Gastrocnemius medialis (tissue), 4 donors: ENCODE measurements at places on chromosomes 2 and 18.

- DNase-seq, result no peak
Measured at GRCh38 chr2:238853218-238853617, 5.3 kb downstream of the TWIST2 start.

DNA sequence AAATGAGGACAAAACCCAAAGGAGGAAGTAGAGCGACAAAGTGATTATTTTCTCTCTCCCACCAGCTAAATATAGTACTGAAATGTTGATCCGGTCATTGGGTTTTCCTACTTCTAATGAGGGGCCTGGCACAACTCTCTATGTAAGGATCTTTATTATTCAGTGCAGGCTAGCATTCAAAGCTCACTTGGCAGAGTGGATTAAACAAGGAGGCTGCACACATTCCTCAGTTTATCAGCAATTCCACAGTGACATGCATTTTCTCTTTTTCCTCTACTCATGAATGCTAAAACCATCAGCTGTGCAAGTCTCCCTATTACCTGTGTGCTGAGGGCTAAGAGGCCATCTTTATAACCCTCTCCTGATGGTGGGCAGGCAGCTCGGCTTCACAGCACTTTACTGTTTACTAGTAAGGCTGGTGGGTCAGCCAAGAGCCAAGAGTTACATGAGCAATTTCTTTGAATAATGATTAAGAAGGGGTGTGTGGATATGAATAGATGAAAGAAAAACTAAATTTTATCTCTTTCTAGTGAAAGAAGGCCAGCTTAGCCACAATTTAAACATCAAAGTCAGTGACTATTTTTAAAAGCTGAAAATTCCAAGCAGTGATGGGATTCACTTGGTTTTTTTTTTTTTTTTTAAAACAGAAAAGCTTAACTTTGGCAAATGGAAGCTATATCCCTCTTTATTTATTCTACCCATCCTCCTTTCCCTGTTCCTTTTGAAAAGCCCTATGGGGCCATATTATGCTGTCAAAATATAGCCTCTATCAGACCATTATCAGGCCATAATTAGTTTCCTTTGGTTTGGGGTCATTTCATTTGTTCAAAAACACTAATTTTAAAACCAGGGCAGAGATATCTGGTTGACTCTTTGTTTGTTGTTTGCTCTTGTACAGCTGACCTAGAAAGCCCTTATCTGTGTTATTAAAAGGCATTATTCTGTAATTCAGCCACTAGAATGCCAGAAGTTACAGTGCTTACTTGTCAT is 111.0 kb downstream of the RBM43 start:
- no peak for DNase-seq

- DNase-seq, result no peak
Measured at GRCh38 chr18:39701055-39701783, 2135.6 kb upstream of the CELF4 start.

DNA sequence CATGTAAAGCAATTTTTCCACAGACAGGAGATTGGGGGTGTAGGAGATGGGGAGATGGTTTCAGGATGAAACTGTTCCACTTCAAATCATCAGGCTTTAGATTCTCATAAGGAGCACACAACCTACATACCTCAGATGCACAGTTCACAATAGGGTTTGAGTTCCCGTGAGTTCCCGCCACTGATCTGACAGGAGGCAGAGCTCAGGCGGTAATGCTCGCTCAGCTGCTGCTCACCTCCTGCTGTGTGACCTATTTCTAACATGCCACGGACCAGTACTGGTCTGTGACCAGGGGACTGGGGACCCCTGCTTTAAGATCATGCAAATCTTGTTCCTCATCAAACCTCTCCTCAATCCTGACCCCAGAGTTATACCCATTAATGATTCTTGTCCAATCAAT is 70.1 kb downstream of the RPE start:
- no peak for DNase-seq

GRCh38 chr18:49949951-49950395 is 136.6 kb upstream of the ACAA2 start:
- no peak for DNase-seq

- DNase-seq, result no peak
Measured at GRCh38 chr18:56891116-56891515, 240.0 kb downstream of the WDR7 start.

DNA sequence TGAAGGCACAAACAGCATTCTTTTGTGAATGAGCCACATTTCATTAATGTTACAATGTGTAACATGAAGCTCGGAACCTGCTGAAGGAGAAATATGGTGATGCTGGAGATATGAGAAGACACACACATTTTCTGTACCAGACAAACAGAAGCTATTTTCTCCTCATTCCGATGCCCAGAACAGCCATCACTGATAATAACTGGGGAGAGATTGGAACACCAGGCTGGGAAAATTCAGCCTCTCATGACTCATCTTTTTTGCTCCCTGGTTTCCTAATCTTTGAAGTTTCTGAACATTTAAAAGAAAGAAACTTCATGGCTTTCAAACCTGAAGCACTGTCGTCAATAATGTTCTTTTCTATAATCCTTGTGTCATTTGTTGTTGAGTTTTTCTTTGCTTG is 110.9 kb downstream of the LYPD6 start:
- no peak for DNase-seq

- no peak for DNase-seq
Measured at GRCh38 chr2:199988151-199988550, 32.8 kb downstream of the MAIP1 start.

GRCh38 chr2:100270381-100271146 is 51.7 kb downstream of the LONRF2 start:
- DNase-seq, result no peak

DNA sequence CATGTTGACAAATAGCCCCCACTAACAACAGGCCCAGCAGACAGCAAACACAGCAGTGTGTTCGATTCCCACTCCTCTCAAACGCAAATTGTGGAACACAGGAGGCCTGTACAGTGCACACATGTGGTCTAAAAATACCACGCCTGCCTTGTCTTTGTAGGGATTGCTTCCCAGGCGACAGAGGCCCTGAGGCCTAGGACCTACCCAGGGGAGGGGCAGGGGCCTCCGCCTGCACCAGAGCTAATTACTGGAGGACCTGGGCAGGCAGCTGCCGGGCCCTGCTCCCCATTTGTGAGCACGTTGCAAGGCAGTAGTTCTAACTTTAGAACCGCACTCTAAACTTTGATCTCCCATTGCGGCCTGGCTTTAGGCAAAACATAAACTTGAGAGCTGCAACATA is 316.0 kb downstream of the TXNL1 start:
- DNase-seq, result no peak

GRCh38 chr2:169877398-169877797 is 50.1 kb downstream of the UBR3 start:
- DNase-seq, result no peak

- no peak for DNase-seq
Measured at GRCh38 chr18:57957210-57957609, 86.8 kb upstream of the NEDD4L start.

DNA sequence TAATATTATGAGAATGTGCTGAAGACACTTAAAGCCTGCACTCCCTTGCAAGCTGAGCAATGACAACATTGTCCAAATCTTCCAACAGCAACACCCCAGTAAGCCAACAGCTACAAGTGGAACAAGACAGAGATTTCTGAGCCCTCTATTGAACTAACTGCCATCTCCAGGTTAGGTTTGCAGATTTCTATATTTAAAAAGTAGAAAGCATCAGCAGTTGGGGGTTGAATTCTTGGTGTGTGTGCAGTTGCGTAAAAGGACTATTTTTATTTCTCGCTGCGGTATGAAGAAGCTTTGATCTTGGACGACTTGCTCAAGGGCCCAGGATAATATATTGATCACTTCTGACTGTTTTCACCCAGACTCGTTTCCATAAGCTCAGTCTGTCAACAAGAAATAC is 106.2 kb upstream of the ZFP36L2 start:
- DNase-seq, result no peak

DNA sequence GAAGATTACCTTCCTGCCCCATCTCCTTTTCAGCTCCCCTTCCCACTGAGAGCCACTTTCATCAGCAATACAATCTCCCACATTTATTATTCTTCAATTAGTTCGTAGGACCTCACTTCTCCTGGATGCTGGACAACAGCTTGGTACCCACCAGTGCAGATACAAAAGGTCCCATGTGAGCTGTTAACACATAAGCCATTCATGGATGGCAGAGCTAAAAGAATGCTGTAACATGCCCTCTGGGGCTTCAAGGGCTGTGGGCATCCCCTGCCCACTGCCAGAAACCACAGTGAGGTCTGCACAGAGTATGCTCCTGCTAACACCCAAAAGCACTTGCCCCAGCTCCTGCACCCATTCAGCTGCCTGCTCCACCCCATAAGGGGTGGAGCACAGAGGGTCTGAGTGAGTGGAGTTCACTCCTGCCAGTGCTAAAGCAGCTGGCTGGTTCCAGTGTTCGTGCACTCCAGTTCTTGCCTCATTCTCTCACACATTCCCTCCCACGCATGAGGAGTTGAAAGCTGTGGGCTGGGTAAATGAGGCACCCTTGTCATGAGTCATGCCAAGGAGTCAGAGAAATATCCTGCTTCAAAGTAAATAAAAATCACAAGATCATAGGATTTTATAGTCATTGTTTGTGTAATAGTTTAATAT is 305.9 kb upstream of the TMEFF2 start:
- DNase-seq, result no peak

GRCh38 chr2:186136860-186137259 is 349.2 kb upstream of the ZC3H15 start:
- no peak for DNase-seq

- DNase-seq, result no peak
Measured at GRCh38 chr2:185745864-185746859, 7.6 kb downstream of the FSIP2 start.

- DNase-seq, result no peak
Measured at GRCh38 chr2:172564376-172564775, 8.5 kb downstream of the PDK1 start.

GRCh38 chr2:239619369-239619768 is 218.5 kb upstream of the HDAC4 start:
- DNase-seq, result no peak

GRCh38 chr2:134667081-134667480 is 51.7 kb downstream of the TMEM163 start:
- DNase-seq, result no peak

DNA sequence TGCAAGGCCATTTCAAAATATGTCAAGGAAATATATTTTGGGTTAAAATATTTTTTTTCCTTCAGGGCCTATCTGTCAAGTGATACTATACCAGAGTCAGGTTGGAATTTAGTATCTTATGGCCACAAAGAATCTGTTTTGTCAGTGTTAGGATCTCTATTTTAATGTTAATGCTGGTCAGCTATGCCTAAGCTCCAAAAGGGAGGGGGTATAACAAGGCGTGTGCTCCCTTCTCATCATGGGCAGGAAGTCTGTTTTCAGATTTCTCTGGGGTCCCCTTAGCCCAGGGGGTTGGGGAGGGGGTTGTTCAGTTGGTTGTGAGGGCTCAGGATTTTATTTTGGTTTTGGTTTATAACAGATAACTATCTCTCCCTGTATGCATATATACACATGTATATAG is 126.4 kb downstream of the TMEM163 start:
- DNase-seq, result no peak

DNA sequence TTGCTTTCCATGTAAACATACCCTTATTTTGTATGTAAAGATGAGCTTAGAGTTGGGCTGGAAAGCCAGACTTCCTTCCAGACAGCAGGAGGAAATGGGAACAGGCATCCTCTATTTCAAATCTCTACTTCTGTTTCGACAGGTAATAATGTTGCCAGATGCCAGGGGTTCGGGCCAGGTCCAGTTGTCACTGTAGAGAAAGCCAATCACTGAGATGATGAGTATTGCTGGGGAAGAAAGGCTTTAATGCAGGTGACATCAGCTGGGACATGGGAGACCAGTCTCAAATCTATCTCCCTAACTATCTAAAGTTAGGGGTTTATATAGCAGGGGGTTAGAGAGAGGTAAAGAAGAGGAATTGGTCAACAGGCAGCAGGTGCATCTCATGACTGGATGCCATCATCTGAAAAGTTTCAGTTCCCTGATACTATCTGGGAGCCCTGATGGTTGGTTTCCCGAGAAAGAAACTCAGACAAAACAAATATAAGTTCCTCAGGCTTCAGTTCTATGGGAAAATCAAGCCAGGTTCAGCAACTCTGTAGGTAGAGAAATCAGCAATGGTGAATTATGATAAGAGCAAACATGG is 9.3 kb upstream of the MTCL1 start:
- no peak for DNase-seq

DNA sequence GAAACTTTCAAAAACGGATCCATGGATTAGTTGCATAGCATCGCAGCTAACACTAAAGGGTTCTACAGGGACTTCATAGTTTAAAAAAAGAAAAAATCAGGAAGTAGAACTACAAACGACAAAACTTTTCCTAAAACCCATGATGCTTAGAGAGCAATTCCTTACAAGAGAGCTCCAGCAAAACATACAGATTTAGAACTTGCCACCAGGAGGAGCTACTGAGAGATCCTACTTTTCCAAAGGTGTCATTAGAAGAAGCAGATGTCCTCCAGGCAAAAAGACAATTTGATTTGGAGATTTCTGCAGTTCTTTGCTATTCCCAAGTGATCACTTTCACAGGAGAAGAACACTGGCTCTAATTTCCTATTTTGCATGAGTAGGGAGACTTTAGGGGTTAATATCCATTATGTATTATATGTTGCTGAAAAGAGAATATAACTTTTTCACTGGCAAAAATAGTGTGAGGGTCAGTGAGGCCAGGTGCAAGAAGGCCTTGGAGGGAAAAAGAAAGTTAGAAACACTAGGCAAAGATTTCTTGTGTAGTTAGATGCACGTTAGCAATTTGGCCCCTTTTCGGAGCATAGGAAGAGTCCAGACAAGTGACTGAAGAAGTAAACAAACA is 436.2 kb downstream of the SUCLG1 start:
- DNase-seq, result no peak

- DNase-seq, result peak; percentile 75
Measured at GRCh38 chr2:207133820-207134519, 31.8 kb downstream of the KLF7 start.

- DNase-seq, result no peak
Measured at GRCh38 chr2:149860276-149860921, 272.8 kb upstream of the MMADHC start.

- no peak for DNase-seq
Measured at GRCh38 chr2:165766326-165766927, 27.6 kb downstream of the GALNT3 start.

GRCh38 chr18:36812678-36813077 is 16.1 kb downstream of the TPGS2 start:
- no peak for DNase-seq

- DNase-seq, result peak; percentile 59
Measured at GRCh38 chr2:5035057-5035488, 657.1 kb upstream of the SOX11 start.
